ENCODE measurements at places on chromosomes 7 and 10.
A peak's percentile ranks its signal among the peaks of the same experiment; 100 is the strongest.

DNA sequence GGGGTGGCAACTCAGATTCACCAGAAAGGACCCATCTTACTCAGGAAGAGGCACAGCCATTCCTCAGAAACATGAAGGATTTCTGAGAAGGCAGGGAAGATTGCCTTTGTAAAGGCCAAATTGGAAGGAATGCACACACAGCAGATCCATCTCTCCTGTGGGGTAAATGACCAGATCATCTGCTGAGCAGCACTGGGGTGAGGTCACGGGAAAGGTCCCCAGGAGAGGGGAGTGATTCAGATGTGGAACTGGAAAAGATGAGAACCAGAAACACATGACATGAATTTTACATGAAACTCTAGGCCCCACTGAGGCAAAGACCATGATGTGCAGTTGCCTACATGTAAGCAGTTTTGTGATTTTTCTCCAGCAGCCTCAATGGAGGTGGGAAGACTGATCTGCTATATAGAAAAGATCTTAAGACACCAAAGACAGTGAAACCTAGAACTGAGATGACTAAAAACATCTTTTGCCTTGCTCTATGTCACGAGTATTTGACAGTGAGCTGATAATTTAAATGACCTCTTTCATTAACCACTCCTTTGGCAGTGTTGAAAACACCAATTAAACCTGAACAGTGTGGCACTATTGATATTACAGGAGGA is 91.6 kb downstream of the AMPH start:
- DNase-seq = no peak

- no peak for DNase-seq
These were observed 16.9 kb upstream of the OTUD1 start for GRCh38 chr10:23422003-23422411.

DNA sequence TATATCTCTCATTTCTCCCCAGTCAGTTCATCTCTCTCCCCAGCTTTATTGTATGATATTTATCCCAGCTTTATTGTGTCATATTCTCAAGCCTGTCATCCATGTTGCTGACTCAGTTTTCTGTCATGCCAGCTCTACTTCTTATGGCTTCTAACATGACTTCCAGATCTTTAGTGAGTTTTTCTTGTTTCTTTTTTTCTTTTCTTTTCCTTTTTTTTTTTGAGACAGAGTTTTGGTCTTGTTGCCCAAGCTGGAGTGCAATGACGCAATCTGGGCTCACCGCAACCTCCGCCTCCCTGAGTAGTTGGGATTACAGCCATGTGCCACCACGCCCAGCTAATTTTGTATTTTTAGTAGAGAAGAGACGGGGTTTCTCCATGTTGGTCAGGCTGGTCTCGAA is 28.7 kb upstream of the CALU start:
- no peak for DNase-seq

DNA sequence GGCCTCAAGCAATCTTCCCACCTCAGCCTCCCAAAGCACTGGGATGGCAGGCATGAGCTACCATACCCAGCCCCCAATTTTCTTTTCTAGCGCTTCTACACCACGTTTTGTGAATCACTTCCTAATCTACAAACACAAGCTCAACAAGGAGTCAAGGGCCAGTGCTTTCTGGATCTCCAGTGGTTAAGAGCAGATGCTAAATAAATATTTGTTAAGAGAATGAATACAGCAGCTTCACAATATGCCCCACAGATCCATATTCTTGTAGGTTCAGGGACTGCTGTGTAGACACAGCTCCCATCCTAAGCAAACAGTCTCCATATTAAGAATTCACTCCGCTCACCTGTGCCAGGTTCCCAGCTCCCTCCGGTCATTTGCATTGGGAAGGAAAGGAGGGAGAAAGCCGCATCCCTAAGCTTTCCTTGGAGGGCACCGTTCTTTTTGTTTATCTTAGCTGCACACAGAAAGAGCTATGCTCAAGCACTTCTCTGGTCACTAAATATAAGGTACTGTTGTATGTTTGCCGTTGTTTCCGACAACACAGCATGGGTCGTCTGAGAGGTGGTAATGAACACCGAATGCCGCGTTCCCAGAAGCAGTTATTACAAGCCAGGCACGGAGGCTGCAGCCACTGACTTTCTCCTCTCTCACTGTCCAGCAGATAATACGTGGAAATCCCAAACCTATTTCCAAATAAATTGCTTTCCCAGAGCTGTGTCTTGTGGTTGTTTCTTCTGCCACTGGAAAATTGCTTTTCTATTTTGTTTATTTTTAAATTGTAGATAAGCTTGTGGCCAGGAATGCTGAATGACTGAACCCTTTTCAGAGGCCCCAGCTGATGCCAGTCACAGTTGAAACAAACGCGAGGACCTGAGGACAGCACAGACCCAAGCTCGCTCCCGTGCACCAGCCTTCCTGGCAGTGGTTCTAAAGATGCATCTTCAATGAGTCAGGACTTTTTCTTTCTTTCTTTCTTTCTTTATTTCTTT is 217.1 kb downstream of the PRPF18 start:
- DNase-seq = no peak

DNA sequence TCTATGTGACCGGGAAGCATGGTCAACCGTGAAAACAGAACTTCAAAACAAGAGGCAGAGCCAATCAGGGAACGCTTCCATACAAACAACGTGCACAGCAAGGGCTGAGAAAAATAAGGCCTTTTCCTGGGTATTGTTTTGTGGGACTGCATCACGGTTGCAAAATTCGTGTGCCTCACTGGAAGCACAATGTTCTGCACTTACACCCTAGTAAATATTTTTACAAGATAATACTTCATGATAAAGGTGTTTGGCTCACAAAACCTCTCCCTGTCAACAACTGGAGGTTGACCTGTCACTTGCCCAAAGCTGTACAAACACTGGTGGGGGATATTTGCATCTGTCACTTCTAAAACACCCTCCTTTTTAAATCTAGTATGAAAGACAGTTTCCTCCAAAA is 37.0 kb downstream of the KLF6 start:
- no peak for DNase-seq

DNA sequence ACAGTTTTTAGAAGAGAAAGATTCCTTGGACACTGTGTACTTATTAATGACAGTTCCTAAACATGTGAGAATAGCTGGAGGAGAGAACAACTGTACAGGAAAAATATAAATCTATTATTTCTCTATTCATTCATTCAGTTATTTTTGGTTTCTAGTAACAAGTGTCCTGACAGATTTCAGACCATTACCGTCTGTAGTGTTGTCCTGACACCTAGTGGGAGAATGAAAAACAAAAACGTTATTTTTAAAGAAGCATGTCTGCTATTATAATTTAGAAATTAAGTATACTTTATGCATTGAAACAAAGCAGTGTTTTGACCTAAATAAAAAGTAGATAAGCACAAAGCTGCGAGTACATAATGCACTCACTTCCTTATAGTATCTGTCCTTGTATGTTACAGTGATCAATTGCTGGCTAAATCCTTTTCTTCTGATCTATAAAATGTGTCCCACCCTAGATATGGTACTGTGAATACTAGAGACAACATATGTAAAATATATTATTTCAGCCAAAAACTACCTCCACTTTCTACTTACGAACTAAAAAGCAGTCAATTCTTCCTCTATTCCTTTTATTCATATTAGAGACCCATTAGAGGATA is 575.6 kb downstream of the ARL4A start:
- DNase-seq = peak; percentile 24

- no peak for DNase-seq
These were observed 17.4 kb upstream of the SORBS1 start for GRCh38 chr10:95578619-95579018.

GRCh38 chr7:134985894-134986362 is 380 bp upstream of the AGBL3 start:
- no peak for DNase-seq

- no peak for DNase-seq
These were observed 23.8 kb downstream of the CHST15 start for GRCh38 chr10:124069341-124070264.

DNA sequence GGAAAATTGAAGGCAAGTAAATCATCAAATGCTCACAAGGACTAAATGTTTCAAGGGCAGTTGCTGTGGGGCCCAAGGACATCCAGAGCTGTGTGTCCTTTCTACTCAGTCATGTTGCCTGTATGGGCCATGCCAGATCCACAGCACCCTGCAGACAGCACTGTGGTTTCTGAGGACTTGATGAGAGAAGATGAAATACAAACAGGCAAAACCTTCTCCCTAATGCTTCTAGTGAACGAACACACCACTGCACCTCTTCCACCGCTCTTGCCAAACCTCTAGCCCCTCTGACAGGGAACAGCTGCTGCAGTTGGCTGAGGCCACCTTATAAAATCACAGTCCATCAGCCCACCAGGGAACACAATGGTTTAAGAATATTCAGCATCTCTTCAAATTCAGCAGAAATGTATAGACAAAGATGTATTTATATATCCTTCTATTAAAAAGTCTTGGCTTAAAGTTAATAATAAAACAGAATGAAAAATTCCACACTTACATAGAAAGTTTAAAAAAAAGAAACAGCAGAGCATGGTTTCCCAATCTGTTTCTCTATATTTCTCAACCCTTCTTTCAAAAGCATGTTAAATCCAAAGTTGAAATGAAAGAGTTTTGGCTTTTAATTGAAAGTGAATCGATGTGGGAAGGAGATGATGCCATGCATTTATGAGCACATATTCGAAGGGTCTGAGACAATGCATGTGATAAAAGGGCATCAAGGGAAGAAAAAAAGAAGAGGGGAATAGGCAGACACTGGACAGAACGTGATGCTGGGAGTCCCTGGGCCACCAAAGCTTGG is 14.0 kb downstream of the CYP3A7 start:
- no peak for DNase-seq

- no peak for DNase-seq
These were observed 583.5 kb downstream of the PARD3 start for GRCh38 chr10:34231441-34232180.

DNA sequence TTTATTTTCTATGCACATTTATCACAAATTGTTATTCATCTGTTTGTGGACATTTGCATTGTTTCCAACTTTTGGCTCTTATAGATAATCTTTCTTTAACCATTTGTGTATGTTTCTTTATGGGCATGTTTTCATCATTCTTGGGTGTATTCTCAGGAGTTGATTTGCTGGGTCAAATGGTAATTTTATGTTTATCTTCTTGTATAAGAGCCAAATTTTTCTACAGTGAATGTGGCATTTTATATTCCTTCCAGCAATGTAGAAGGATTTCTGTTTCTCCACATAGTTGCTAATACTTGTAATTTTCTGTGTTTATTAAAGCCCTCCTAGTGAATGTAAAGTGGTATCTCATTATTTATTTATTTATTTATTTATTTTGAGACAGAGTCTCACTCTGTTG is 21.8 kb downstream of the CYP2C19 start:
- DNase-seq = no peak

- DNase-seq = peak; percentile 31
These were observed 5.7 kb downstream of the ELN start for GRCh38 chr7:74033372-74034311.

DNA sequence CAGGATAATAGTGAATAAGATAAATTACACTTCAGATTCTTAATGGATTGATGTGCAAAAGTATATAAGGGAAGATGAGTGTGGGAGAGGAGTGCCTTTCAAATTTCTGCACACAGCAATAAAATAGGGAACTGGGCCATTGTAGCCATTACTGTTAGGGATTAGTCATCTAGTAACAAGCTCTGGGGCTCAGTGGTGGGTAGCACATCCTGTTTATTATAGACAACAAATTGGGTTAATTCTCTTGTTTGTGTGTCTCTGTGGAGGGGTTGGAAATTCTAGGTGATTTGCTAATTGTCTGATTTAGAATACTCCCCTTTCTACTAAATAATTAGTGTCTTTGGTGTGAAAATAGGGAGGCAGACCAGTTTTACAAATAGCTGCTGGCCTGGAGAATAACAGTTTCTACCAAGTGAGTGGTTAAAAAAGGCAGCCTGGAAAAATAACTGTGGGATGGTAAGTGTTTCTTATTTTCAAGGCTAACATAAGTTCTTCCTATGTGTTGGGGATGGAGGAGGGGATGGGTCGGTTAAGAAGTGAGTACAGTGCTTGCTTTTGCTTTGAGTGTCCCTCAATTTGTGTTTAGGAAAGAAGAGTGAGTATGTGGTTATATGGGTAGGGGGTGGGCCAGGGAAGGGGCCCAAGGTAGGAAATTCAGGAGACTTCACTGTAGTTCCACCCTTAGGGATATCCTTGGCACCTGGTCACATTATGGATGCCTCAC is 43.3 kb upstream of the TMEM248 start:
- no peak for DNase-seq

DNA sequence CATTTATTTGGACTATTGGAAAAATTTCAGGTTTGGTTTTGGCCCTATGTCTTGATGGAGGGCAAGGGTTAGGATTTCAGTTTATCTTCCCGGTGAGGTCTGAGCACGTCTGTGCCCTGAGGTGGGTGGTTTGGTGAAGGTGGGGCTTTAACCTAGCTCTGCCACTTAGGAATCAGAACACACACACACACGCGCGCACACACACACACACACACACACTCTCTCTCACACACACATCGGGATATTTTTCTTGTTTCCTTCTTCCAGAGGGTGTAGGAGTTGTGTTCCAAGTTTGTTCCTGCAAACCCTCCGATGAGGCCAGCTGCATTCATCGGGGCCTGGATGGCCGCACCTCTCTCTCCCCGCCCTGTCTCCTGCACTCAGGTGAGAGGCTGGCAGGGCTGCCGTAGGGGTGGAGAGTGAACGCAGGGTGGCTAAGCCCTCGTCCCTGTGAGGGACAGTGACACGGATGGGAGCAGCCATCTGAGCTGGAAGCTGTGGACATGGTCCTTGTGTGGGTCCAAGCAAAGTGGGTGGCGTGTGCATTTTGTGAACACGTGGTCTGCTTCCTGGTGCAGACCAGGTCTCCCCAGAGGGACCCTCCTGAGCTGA is 34.2 kb downstream of the CHST12 start:
- no peak for DNase-seq

DNA sequence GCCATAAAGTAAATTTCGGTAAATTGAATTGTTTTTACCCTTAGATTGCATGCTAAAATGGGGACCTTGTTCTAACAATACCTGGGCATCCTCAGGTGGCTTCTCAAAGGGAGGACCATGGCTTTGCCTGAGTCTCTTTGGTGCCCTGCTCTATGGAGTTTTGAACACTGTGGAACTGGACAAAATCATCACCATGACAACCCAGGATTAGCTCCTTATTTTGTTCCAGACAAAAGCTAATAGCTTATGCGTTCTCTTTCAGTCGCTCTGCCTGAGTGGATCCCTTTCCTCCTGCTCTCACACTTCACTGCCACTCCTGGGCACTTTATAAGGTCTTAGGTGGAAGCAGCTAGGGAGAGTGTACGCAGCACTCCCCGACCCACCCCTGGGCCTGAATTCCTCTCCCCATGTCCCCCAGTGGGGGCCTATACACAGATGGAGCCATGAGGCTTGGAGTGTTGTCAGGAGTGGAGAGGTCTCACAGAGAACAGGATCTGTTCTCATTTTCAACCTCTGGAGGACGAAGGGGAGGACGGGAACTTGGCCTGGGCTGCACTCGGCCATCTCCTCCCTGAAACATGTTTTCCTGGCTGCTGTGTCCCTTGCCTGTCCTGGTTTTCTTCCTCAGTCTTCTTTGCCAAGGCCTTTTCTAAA is 19.0 kb downstream of the ADCYAP1R1 start:
- no peak for DNase-seq

DNA sequence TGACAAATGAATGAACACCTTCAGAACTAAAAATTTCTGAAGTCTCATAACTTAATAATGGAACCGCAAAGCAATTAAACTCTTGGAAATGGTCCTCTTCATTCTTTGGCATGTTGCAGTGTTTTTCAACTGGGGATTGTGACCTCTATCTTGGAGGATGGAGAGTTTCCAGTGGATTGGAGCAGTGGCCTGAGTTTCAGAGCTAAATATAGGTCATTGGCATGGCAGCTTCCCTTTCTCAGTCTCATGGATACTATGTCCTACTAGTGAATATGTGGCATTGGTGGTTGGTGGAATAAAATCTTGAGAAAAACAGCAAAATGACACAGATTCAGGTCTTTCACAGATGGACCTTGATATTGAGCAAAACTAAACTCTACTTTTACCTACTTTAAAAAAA is 24.1 kb upstream of the EPC1 start:
- no peak for DNase-seq
